Smooth muscle cell of trachea (primary cell): ENCODE measurements at places on chromosomes 11 and 22. TPM values are rescaled to one million over a fixed set of nuclear protein-coding genes. Genes with fewer than 3 reads are reported as not detected.

The ANO3 gene
- 0.33 and 1.9 TPM in 2 replicates for total RNA-seq

The PLEKHA7 gene
- not detected in 2 replicates for total RNA-seq

The NELL1 gene
- total RNA-seq, result not detected in 2 replicates

The RASSF10 gene
- total RNA-seq, result not detected in 2 replicates

The SLCO2B1 gene
- total RNA-seq, result under 0.01 TPM in 1 of 2 replicates, not detected in the other

The LSP1 gene
- total RNA-seq, result 3.2 and 19.0 TPM in 2 replicates

The OR8G5 gene
- total RNA-seq, result not detected in 2 replicates
